ENCODE measurements at places on chromosomes 13 and 19.
A peak's percentile ranks its signal among the peaks of the same experiment; 100 is the strongest.

DNA sequence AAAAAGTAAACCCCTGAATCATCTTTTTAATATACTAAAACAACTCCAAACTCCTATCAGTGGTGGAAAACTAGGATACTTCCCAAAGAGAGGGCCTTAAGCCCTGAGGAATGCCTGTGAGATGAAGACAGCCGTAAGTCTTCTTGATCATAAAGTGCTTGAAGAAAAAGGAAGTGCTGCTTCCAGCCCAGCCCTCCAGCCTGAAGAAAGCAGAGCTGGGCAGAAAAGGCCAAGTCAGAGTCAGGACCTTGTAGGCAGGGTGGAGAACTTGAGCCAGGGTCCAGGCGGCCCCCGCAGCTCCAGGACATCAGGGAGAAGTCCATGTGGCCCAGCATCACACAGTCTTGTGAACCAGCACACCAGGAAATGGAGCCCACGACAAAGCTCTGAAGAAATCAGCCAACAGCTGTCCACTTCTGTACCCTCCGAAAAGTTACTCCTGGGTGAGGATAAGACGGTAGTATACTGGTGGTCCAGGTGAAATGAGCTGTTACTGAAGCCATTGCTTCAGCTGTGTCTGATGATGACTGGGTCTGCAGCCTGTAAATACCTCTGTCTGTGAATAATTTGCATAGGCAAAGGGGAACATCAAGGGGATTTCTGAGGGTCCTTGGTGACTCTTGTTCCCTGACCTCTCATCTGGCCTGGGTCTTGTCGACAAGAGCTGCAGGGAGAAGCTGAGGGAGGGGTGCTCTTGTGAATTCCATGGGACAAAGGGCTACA is 18.7 kb upstream of the CRYL1 start:
- no peak for DNase-seq

GRCh38 chr19:39155114-39155700 is 29.6 kb downstream of the PAK4 start:
- no peak for DNase-seq

- no peak for DNase-seq
Observed at GRCh38 chr19:3977242-3978143, 6.6 kb upstream of the DAPK3 start.

DNA sequence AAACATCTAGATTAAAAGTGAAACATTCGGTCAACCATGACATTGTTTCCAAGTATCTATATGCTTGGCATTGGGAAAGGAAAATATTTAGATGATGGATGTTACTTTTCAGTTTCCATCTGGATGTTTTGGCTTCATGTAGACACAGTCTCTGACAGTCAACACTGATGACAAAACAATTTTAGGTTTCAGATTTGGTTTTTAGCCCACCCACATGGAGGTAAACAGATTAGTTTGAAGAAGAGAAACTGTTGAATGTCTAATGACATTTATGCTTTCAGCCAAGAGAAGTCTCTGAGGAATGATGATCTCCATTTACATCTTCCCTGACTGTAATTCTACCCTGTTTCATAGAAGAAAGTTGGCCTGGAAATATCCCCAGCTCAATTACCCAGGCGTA is 379.1 kb downstream of the SLITRK6 start:
- no peak for DNase-seq

GRCh38 chr13:34207334-34207733 is 389.4 kb downstream of the RFC3 start:
- DNase-seq = peak; percentile 47

DNA sequence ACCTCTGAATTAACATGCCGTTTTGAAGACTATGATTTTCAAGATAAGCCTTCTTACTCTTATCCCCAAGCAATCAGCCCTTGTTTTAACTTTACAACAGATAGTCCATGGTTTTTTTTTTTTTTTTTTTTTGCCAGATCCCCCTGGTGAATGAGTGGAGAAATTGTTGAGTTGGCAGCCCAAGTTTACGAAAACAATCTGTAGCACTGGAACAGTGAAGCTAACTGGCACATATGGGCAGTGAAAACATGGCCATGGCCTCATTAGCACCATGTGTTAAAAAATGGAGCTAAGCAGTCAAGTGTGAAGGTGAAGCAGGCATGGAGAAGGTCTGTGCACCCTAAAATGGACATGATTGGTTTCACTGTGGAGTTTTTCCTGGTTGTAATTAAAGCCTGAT is 812.1 kb upstream of the MIR17HG start:
- DNase-seq = no peak

DNA sequence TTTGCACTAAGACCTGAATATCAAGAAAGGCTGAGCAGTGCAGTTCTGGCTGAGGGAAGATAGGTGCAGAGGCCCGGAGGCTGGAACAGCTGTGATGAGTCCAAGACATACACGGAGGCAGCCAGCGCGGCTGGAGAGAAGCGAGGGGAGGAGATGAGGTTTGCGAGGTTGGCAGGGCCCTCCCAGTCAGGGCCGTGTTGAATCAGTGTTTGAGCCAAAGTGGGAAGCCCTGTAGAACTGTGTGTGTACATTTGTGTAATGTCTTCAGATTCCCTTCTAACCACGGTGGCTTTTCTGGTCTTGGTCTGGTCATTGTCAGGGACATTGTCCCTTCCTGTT is 34.9 kb downstream of the PAK4 start:
- DNase-seq = peak; percentile 29

GRCh38 chr13:23876265-23876664 is 12.9 kb downstream of the MIPEP start:
- DNase-seq = no peak

DNA sequence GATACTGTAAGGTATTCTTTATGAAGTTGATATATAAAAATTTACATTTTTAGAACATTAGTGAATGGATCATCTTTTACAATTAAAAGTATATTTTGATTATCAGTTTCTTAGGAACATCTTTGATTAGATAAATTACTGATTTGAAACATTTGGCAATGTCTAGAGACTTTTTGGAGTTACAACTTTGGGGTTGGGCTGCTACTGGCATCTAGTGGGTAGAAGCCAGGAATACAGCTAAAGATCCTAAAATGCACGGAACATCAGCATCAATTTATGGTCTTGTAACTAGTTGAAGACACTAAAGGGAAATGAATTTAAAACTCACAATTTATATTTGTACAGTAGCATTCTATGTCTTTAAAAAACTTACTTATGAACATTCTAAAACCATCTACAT is 19.9 kb downstream of the POMP start:
- no peak for DNase-seq

GRCh38 chr19:8320564-8321066 is 560 bp downstream of the NDUFA7 start:
- DNase-seq = no peak

DNA sequence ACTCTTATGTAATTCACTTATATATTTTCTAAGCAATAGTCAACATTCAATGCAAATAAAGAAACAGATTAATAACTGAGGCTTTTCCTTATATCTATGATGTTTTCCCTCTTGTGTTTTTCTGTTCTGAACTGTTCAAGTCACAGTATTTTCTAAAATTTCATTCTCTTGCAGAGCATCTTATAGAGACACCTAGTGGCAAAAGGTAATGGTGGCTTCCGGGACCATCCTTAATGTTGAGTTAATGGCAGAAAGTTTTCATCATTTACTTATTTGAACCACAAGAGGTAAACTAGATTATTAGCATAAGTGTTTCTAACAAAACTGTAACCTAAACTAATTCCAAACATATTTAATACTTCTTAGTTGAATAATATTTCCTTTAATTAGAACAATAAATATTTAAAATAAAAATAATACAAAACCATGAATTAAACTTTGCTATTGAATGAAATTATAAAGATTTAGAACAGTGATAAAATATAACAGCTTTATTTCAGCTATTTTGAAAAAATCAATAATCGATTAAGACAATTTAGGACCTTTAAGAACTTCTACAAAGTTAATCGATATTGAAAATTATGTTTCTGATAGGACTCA is 1.7 kb upstream of the SLITRK5 start:
- DNase-seq = no peak

- no peak for DNase-seq
Observed at GRCh38 chr13:106241974-106242953, 293.2 kb downstream of the EFNB2 start.

DNA sequence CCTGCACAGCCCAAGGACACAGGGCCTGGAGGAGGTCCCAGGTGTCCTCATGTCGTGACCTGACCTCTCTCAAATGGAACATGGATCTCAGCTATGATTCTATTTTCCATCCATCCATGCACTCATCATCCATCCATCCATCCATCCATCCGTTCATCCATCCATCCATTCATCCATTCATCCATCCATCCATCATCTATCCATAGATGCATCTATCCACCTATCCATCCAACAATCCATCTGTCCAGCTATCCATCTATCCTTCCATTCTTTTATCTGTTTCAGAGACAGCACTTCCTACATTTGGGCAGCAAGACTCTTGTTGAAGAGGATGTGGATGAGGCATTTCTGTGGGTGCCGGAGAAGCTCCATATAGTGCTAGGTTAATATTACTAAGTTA is 86.7 kb downstream of the SCGB2B2 start:
- no peak for DNase-seq

DNA sequence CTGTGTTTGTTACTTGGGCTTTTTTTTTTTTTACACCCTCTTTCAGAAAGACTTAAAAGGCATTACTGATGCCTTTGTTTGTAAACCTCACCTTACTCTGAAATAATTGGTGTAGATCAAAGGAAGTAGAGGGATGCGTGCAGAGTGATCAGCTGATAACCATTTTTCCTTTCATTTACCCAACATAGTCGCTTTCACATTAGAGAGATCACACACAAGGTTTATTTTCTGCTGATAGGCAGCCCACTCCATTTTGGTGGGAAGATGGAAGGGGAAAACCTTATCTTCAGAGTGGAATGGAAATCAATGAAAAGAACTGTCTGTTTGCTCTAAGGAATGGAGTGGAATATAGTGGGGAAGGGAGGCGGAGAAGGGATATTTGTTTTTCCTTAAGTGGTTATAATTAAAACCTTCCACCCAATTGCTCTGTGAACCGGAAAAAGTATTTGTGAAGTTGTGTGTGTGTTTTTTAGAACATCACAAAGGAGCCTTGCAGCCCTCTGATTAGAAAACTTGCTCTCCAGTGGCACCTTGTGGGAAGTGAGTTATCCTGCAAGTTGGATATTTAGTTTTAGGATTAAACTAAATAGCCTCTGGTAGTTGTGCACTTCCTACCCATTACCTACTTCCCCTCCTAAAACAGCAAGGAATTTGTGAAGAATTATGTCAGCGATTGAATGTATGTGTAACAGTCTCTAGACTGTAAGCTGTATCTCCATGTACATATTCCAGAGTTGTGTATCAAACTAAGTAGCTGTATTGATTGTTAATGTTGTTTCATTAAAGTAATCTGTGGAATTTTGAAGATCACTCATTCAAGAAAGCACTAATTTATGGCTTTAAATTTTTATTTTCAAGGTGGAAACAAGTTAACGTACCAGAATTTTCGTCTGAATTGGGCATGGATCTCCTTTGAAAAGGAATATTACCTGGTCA is 76.8 kb downstream of the FREM2 start:
- DNase-seq = no peak

DNA sequence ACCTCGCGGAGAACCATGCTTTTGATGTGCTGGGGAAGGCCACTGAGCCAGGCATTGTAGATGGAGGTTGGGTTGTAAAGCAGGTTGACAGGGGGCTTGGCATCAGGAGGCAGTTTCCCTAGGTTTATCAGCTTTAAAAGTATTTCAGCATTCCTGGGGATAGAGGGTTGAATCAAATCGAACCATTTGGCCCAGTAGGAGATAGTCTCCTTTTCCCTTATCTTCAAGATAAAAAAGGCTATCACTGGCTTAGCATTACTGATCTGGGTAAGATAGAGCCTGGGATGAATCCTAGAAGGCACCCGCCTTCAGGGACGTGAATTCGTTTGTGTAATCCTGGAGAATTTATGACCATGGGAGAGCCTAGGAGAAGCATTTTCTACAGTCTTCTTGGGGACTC is 30.6 kb downstream of the SLC6A16 start:
- no peak for DNase-seq

GRCh38 chr13:109387471-109387870 is 398.9 kb downstream of the IRS2 start:
- DNase-seq = no peak

GRCh38 chr13:59236944-59237343 is 926.8 kb downstream of the DIAPH3 start:
- no peak for DNase-seq

DNA sequence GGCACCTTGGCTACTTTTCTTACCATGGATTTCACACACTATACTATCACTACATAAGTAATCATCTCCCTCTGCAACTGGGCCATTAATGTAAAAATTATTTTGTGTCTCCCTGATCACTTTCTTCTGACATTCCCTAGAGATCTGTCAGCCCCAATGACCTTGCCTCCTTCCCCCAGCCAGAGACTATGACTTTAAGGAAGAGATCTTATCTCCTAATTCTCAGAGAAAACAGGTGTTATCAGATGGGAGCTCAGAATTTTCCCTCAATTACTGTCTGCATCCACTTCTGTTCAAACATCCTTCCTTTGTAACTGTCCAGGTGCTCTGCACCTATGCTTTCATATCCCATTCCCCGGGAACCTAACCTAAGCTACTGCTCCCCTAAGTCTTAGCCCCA is 397.5 kb downstream of the DIAPH3 start:
- DNase-seq = no peak

DNA sequence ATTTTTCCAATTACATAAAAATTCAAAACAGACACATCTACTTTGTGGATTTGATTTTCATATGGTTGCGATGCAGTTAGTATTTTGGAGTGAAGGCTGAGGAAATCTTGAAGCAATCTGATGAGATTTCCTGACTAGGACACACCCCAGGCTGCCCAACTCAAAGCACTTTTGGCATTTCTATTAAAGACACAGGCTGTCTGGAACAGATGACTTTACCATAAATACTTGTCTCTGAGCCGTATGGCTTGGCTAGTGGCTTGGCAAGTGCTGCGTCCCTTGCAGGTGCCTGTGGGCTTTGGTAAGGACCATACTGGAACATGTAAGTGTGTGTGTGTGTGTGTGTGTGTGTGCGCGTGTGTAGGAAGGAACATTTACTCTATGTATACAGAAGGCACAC is 218.8 kb downstream of the FGF9 start:
- no peak for DNase-seq

GRCh38 chr13:49584771-49585182 is 581 bp downstream of the RCBTB1 start:
- DNase-seq = no peak

- peak; percentile 72 for DNase-seq
Observed at GRCh38 chr13:50229960-50230661, 214.9 kb downstream of the KCNRG start.

All from skeletal muscle cell (primary cell).